ENCODE measurements at places on chromosomes 3 and 15. TPM values are rescaled to one million over a fixed set of nuclear protein-coding genes. Genes with fewer than 3 reads are reported as not detected.

- DNase-seq: no peak
Measured at GRCh38 chr15:77819048-77819850, 186.5 kb upstream of the LINGO1 start.

DNA sequence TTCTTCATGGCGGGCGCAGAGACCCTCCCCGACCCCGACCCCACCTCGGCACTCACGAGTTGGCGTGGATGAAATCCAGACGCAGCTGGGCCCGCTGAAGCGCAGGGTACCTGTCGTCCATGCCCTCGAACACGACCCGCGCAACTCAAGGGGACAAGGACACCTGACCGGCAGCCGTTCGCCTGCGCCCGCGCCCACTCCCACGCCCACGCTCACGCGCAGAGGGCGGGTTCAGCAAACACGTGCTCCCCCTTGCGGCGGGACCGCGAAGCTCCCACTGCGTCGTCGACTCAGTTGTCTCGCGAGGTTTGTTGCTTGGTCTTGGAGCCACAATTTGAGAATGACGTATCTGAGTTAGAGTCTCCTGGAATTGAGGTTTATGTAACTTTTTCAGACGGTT is at the start of gene MORC1:
MORC1 (minus strand) TSS at position 196 of the 400 bp plus-strand sequence; CDS start at position 121, 75 bp downstream.
- DNase-seq: no peak

The DPPA2 gene
- total RNA-seq: not detected

The ZNF501 gene
- 4.9 TPM for total RNA-seq

All from breast epithelium (tissue), 4 donors.